ENCODE measurements at places on chromosomes 1 and 21. TPM values are rescaled to one million over a fixed set of nuclear protein-coding genes. Genes with fewer than 3 reads are reported as not detected.

- peak; percentile 67 for DNase-seq
These were observed 71.8 kb downstream of the DISP3 start for GRCh38 chr1:11550664-11551283.

DNA sequence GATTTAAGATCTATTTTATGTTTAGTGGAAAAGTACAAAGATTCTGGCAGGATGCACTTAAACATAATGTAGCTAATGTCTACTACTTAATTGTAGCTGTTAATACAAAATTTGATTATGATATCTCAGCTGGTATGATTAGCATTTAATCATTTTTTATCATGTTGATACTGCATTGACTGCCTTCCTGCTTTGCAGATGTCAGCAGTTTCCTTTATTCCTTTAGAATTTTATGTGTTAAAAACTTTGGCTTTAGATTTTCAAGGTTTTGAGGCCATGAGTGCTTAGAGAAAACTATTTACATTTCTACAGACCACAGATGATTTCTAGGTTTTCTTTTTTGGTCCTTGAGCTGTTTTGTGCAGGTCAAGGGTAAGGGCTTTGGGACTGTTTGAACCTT is 152.2 kb downstream of the ZNF326 start:
- no peak for DNase-seq

DNA sequence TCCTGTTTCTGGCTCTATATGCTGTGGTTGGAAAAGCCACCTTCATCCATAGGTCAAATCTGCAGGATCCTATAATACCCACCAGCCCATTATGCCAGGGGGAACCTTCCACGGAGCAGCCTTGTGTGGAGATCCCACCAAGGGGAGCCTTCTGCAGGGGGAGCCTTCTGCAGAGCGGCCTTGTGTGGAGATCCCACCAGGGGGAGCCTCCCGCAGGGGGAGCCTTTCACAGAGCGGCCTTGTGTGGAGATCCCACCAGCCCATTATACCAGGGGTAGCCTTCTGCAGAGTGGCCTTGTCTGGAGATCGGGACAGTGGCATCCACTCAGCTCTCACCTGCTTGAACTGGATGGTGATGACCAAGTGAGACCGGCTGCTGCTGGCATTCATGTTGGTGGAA is 85.3 kb downstream of the SCCPDH start:
- DNase-seq: no peak

DNA sequence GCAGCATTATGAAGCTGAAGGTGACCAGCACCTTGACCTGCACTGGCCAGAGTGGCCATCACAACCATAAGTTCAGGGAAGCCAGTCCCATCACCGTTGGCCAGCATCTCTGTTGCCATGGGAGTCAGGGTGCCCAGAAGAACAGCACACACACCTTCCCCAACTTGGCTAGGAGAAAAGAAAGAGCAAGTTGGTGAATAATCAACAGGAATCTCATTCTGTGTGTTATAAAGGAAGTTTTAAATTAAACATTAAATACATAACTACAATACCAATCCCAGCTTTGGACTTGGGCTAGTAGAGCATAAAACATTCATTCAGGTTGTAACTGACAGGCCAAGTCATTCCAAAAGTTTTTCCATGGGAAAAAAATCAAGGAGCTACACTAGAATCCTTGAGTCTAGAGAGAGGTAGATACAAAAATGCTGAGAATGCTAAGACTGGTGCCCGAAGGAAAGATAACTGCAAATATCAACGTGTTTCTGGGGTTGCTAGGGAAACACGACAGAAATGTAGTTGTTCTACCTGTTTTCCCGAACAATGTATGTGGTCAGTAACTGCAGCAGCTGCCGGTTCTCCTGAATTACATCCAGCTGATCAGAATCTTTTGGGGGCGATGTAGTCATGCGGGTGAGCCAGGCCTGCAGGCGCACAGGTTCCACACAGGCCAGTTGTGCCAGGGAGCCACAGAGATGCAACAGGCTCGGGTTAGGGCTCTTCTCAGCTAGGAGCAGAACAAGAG is 45.6 kb downstream of the UBR4 start:
- DNase-seq: no peak

GRCh38 chr1:39195166-39196111 is 9.1 kb upstream of the MACF1 start:
- no peak for DNase-seq

MYOG gene
- not detected for total RNA-seq

LCE2B gene
- not detected for total RNA-seq

RRAGC gene
- 19.0 TPM for total RNA-seq

All from ovary (tissue), 10 donors.